Upper lobe of left lung (tissue), 6 donors: ENCODE measurements at places on chromosomes 3 and 15. TPM values are rescaled to one million over a fixed set of nuclear protein-coding genes. Genes with fewer than 3 reads are reported as not detected.

Gene UCN2
- total RNA-seq, result not detected

Gene ATP13A5
- 0.76 TPM for total RNA-seq

Gene NLGN1
- 2.2 TPM for total RNA-seq

Gene IQCB1
- 43.1 TPM for total RNA-seq

Gene ABI3BP
- total RNA-seq, result 119 TPM

- H3K36me3 ChIP-seq, result no peaks in the 10 kb centered on the region
- no peaks in the 10 kb centered on the region for H3K4me1 ChIP-seq
- no peak overlapping the region for H3K4me3 ChIP-seq
- no peak overlapping the region for H3K27ac ChIP-seq
- no peak for DNase-seq
These were observed 33.0 kb upstream of the PLSCR4 start for GRCh38 chr3:146283781-146284445.

GRCh38 chr3:196996454-196997265 is 28.0 kb upstream of the PIGZ start:
- DNase-seq, result no peak
- H3K27me3 ChIP-seq, result no peaks in the 10 kb centered on the region
- no peaks in the 10 kb centered on the region for H3K36me3 ChIP-seq
- H3K4me3 ChIP-seq, result no peak overlapping the region
- H3K27ac ChIP-seq, result no peak overlapping the region

GRCh38 chr15:62601777-62602545 is 436.9 kb upstream of the C2CD4B start:
- no peak overlapping the region for H3K4me3 ChIP-seq
- no peak for DNase-seq
- H3K4me1 ChIP-seq, result no peaks in the 10 kb centered on the region
- H3K36me3 ChIP-seq, result no peaks in the 10 kb centered on the region
- H3K27ac ChIP-seq, result no peak overlapping the region
- H3K27me3 ChIP-seq, result no peaks in the 10 kb centered on the region

GRCh38 chr3:30779686-30780287 is 114.7 kb downstream of the GADL1 start:
- no peaks in the 10 kb centered on the region for H3K4me1 ChIP-seq
- no peak overlapping the region for H3K4me3 ChIP-seq
- no peaks in the 10 kb centered on the region for H3K27me3 ChIP-seq
- H3K27ac ChIP-seq, result no peak overlapping the region
- no peak for DNase-seq
- H3K36me3 ChIP-seq, result no peaks in the 10 kb centered on the region

- H3K36me3 ChIP-seq, result no peaks in the 10 kb centered on the region
- no peak overlapping the region for H3K27ac ChIP-seq
- no peak for DNase-seq
- no peak overlapping the region for H3K4me3 ChIP-seq
These were observed 271.7 kb upstream of the MEIS2 start for GRCh38 chr15:37372064-37372463.

DNA sequence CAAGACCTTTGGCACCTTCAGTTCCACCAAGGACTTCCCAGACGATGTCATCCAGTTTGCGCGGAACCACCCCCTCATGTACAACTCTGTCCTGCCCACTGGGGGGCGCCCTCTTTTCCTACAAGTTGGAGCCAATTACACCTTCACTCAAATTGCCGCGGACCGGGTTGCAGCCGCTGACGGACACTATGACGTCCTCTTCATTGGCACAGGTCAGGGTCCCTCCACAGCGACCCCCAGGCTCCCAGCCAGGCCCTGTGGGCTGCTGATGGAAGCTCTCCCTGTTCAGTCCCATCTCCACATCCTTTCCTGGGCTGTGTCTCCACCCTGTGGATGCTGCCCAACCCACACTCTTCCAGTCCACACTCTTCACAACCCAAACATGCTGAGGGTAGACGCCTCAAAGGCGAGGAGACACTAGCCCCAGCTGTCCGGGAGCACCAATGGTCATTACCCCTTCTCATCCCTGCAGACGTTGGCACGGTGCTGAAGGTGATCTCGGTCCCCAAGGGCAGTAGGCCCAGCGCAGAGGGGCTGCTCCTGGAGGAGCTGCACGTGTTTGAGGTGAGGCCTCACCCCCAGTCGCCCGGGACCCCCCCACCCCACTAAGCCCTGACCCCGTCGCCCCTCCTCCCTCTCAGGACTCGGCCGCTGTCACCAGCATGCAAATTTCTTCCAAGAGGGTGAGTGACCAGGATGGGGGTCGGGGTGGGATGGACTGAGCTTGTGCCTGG is 4.3 kb upstream of the LSMEM2 start:
- H3K27ac ChIP-seq, result no peak overlapping the region
- peak; percentile 80 for DNase-seq
- peaks cover 22% of the 10 kb centered on the region for H3K4me1 ChIP-seq
- no peaks in the 10 kb centered on the region for H3K27me3 ChIP-seq
- peaks cover 15% of the 10 kb centered on the region for H3K36me3 ChIP-seq
